ENCODE measurements at places on chromosomes 7 and 10.

GRCh38 chr10:128576943-128577670 is 450.9 kb upstream of the MKI67 start:
- no peaks in the 10 kb centered on the region for H3K4me1 ChIP-seq
- H3K27me3 ChIP-seq: no peaks in the 10 kb centered on the region
- no peak overlapping the region for H3K27ac ChIP-seq
- DNase-seq: no peak
- H3K36me3 ChIP-seq: no peaks in the 10 kb centered on the region

DNA sequence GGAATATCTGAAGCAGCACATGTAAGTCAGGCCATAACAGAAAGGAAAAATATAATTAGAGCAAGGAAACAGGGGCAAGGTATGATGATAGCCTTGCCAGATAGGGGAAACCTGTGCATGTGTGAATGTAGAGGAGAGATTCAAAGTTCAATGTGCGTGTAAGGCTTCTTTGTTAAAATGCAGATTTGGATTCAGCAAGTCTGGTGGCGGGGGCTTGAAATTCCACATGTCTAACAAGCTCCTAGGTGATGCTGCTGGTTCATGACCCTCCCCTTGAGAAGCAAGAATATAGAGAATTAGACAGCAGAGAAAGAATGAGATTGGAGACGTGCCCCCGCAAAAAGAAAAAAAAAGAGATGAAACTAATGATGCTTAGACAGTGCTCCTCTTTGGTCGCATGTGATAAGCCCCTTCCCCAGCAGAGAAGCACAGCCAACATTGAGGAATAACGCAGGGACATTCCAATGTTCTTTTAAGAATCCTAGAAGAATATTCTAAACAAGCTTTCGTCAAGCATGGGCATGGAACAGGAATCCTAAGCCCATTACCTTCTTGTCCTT is 21.1 kb upstream of the MACC1 start:
- no peak overlapping the region for H3K4me3 ChIP-seq
- no peak overlapping the region for H3K27ac ChIP-seq
- H3K4me1 ChIP-seq: no peaks in the 10 kb centered on the region
- H3K27me3 ChIP-seq: no peaks in the 10 kb centered on the region
- no peak for DNase-seq
- no peaks in the 10 kb centered on the region for H3K36me3 ChIP-seq

DNA sequence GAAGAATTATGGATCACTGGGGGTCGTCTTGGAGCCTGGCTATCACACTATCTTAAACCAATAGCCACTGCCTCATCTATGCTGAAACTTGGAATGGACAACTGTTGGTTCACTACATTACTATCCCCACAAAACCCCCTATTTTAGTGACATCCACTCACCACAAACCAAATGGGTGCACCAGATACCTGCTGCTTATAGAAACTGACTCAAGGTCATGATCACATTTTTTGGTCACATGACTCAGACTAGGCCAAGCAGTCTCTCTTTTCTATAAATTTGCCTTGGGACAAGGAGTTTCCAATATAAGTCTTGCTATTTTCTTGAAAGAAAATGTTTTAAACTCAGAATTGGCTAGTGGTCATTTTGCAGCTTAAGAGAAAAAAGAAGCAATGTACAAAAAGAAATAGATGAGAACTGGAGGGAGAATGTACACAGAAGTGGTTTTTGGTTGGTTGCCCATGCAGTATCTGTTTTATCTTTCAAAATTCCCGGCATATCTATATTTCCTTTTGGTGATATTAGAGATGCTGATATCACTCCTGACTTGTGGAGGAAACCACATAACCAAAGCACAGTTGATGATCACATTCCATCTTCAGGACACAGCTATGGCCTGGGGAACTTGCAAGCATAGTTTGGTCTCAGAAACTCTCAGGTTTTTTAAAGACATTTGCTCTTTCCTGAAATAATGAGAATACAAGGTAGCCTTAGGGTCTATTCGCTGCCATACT is 85.2 kb upstream of the CACNA2D1 start:
- no peaks in the 10 kb centered on the region for H3K27me3 ChIP-seq
- no peaks in the 10 kb centered on the region for H3K36me3 ChIP-seq
- H3K4me3 ChIP-seq: no peak overlapping the region
- H3K4me1 ChIP-seq: no peaks in the 10 kb centered on the region
- DNase-seq: no peak

DNA sequence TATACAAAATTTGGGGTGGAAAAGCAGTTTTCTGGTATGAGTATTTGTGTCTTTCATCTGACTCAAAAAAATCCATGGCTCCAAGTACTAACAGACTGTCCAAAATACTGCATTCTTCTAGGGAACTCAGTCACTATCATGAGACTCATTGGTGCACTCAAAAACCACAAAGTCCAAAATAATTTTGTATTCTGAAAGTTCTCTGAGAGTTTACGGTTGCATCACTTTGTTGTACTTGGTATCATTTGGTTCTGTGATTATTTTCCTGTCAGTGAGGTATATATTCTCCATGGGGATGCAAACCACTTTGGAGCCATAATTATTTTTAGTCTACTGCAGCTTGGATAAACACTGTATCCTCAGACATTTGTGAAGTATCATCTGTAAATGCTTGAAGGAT is 28.0 kb upstream of the CABCOCO1 start:
- H3K27ac ChIP-seq: no peak overlapping the region
- H3K27me3 ChIP-seq: no peaks in the 10 kb centered on the region
- DNase-seq: no peak
- peaks cover 6% of the 10 kb centered on the region for H3K4me1 ChIP-seq

- no peak overlapping the region for H3K27ac ChIP-seq
- no peak overlapping the region for H3K4me3 ChIP-seq
- no peaks in the 10 kb centered on the region for H3K27me3 ChIP-seq
- H3K4me1 ChIP-seq: no peaks in the 10 kb centered on the region
Measured at GRCh38 chr7:68107968-68108367, 1111.3 kb downstream of the TYW1 start.
